Endothelial cell of umbilical vein (primary cell): ENCODE measurements at places on chromosomes 4 and X. TPM values are rescaled to one million over a fixed set of nuclear protein-coding genes. Genes with fewer than 3 reads are reported as not detected.

The CXCL11 gene
- total RNA-seq = 0.55 and 1.1 TPM in 2 replicates

The CENPVL2 gene
- not detected in 2 replicates for total RNA-seq

The SPANXN2 gene
- not detected in 2 replicates for total RNA-seq

The MYOZ2 gene
- total RNA-seq = 0.13 and 0.60 TPM in 2 replicates

The APBB2 gene
- 124 and 162 TPM in 2 replicates for total RNA-seq

The FGFBP2 gene
- not detected in 2 replicates for total RNA-seq

The PAK3 gene
- 0.15 and 0.16 TPM in 2 replicates for total RNA-seq

The CLNK gene
- not detected in 2 replicates for total RNA-seq

The CT45A3 gene
- total RNA-seq = not detected in 2 replicates

The FAM47E gene
- total RNA-seq = 0.11 TPM in 1 of 2 replicates, not detected in the other

The ZNF280C gene
- 7.3 and 7.7 TPM in 2 replicates for total RNA-seq

The PLXNB3 gene
- total RNA-seq = 29.7 and 31.4 TPM in 2 replicates

The LONRF3 gene
- 7.9 and 13.3 TPM in 2 replicates for total RNA-seq

The TCEAL6 gene
- total RNA-seq = not detected in 2 replicates

The RNF175 gene
- not detected in 2 replicates for total RNA-seq
